ENCODE measurements at places on chromosomes 6 and 20.

- DNase-seq = no peak
Observed at GRCh38 chr6:4100655-4101054, 21.7 kb upstream of the FAM217A start.

GRCh38 chr6:135085700-135086413 lies 31.2 kb upstream of the HBS1L start:
- DNase-seq = no peak

- DNase-seq = no peak
Observed at GRCh38 chr6:116783852-116784251, 18.3 kb upstream of the FAM162B start.

DNA sequence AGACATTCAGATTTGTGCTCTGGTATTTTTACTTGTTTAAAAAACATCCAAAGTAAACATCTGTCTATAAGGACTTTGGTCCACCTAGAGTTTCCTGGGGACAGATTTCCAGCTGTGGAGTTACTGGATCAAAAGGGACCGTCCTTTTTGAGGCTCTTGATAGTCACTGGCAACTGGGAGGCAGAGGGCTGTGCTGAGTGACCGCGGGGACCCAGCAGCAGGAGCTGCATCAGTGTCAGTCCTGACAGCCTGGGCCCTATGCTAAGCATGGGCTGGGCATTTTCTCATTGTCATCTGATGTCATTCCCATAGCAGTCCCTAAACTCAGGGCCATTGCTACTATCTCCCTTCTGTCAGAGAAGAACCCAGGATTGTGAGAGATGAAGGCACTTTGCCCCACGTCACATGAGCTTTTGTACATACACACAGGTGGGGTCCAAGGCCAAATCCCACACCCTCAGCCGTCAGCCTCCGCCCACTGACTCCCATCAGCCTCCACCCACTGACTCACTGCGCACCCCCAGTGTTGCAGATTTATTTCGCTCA lies 293.8 kb downstream of the TAF4 start:
- DNase-seq = no peak

- no peak for DNase-seq
Observed at GRCh38 chr20:57288651-57289277, 22.3 kb upstream of the BMP7 start.

DNA sequence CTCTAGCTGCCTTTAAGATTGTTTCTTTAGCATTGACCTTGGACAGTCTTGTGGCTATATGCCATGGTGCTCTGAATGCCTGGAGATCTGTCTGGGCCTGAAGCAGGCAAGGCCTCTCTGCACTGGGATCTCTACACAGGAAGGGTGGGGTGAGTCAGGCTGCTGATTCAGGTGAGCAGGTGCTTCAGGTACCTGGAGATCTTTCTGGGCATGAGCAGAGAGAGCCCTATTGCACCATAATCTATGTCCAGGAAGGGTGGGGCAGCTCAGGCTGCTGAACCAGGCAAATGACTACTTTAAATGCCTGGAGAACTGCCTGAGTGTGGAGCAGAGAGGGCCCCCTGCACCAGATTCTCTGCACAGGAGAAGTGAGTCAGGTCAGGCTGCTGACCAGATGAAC lies 94.5 kb downstream of the TPBG start:
- no peak for DNase-seq

- no peak for DNase-seq
Observed at GRCh38 chr20:6114696-6115095, 8.1 kb downstream of the FERMT1 start.

Data from stimulated activated effector memory CD8-positive, alpha-beta T cell treated with anti-CD3 and anti-CD28 coated beads, Interleukin-12 subunit alpha, Interleukin-12 subunit beta, amount 100 ng/mL, for 72 hours (primary cell).